ENCODE measurements at places on chromosomes 2 and 18. TPM values are rescaled to one million over a fixed set of nuclear protein-coding genes. Genes with fewer than 3 reads are reported as not detected.

GRCh38 chr18:59546188-59546587 lies 151.0 kb downstream of the CCBE1 start:
- DNase-seq: no peak

MYOM1 gene
- total RNA-seq: 2.1 TPM

NEUROD1 gene
- not detected for total RNA-seq

GRCh38 chr2:71358931-71359671 lies 27.5 kb downstream of the ZNF638 start:
- no peak for DNase-seq

DNA sequence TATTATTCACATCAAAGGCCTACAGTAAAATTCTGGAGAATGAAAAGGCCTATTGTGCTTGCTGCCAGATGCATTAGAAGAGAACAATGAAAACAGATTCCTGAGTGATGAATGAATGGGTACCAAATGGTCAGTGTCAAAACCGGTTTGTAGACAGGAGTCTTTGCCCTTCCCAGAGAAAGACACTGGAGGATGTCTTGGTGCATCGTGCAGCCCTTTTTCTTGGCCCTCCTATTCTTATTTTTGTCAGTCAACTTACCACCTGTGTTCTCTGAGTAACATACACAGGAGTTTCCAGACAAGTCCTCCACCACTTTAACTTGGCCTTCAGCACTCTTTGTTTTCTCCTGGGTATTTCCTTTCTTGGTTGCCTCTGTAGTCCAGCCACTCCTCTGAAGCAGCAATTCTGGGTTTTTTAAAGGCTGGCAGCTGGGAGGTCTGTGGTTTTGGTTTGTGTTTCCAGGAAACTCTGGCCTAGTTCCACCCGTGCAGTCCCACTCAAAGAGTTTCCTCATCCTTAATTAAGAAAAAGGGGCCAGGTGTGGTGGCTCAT lies 29.4 kb downstream of the PSTPIP2 start:
- no peak for DNase-seq

- DNase-seq: no peak
Observed at GRCh38 chr18:7663366-7664312, 96.5 kb downstream of the PTPRM start.

GRCh38 chr2:10794876-10795275 lies 17.7 kb downstream of the PDIA6 start:
- no peak for DNase-seq

GRCh38 chr2:215367662-215368492 lies 56.0 kb downstream of the ATIC start:
- DNase-seq: no peak

DNA sequence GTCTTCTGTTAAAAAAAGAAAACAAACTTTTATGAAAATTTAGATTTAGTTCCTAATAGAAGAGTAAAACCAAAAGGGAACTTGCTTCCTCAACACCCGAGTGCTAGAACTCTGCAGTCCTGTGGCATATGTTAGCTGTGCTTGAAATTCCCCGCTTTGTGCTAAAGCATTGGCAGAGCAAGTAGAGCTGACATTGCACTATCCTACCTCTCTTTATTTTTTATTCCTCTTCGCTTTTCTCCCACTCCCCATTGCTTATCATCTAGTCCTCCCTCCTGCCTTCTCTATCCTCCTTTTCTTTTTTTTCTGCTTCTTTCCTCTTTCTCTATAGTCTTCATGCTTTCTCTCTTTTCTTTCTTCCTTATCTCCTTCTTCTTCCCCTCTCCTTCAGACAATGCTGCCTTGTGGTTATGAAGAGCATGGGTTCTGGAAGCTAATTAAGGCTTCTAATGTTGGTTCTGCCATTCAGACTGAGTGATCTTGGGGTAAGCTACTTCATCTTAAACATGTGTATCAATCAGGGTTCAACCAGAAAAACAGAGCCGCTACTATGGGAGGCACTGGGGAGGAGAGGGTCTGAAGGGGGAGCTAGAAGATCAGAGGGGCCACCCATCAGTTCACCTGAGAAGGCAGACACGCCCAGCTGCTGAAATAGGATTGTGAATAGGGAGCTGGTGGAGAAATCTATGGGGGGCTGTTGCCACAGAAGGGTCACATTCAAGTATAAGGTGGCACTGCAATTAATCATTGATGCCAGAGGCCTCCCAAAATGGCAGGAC lies 31.4 kb upstream of the PELI1 start:
- no peak for DNase-seq

DNA sequence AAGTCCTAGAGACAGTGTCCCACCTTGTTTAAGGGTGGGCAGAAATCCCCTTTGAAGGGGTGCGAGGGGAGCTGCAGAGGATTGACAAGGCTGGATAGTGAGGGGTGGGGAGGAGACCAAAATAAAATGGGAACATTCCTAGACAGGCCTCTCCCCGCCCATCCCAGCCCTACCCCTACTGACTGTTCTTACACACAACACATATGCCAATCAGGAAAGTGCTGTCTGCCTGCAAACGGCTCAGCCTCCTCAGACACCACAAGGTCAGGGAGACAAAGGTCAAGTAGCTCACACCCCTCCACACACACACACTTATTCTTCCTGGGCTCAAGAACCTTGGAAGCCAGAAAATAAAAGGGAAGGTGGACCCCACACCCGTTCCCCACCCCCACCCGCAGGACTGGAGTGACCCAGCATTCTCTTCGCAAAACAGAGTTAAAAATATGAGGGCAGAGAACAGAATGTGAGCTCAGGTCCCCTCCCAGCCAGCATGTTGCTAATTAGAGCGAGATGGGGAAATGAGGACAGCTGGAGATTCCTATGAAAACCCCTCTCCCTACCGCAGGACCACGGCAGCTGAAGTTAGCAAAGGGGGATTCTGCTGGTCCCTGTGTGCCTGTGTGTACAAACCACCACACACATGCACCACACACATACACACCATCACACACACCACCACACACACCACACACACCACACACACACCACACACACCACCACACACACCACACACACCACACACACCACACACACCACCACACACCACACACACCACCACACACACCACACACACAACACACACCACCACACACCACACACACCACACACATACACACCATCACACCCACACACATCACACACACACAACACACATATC lies 197.8 kb downstream of the TNS1 start:
- DNase-seq: no peak

Measured in suprapubic skin (tissue), 4 donors.